Activated T-helper 1 cell treated with Interleukin-2 at 50 U/mL for 16 hours (primary cell): ENCODE measurements at places on chromosomes 1 and 21.

GRCh38 chr21:36730291-36731281 lies 31.7 kb downstream of the SIM2 start:
- DNase-seq, result no peak

- DNase-seq, result no peak
Measured at GRCh38 chr1:29549001-29549400, 312.7 kb downstream of the PTPRU start.

- DNase-seq, result no peak
Measured at GRCh38 chr1:164765992-164766720, 207.2 kb downstream of the PBX1 start.

DNA sequence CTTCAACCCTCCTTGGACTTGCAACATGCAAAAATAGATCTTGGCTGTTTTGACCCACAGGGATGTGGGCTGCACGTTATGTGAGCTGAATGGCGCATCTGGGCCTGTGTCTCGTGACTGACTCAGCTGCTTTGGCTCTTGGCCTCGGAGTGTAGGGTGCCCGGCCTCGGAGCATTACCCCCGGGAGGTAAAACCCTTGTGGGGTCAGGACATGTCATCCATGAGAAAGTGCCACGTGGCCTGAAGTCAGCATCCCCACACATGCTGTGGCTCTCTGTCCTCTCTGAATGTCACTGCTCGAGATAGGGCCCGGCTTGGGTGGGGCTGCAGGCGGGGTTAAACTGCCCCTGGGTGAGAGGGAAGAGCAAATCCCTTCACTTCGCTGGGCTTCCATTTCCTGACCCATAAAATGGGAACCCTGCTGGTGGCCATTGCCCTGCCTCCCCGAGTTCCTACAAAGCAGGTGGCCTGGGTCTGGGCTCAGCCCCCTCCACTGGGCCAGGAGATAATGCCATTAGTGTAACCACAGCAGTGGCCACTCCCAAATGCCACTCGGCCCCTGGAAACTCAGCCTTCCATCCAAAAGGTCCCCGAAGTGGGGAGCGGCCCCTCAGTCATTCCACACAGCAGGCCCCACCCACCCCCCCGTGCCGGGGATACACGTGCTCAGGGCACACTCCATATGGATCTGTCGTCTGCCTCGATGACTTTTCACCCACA lies 22.8 kb upstream of the TSPEAR start:
- DNase-seq, result no peak

- DNase-seq, result no peak
Measured at GRCh38 chr1:104195395-104195794, 445.7 kb downstream of the AMY1C start.

- no peak for DNase-seq
Measured at GRCh38 chr1:226632922-226633351, 84.4 kb downstream of the STUM start.

GRCh38 chr1:114154146-114154962 lies 685 bp upstream of the SYT6 start:
- DNase-seq, result no peak

DNA sequence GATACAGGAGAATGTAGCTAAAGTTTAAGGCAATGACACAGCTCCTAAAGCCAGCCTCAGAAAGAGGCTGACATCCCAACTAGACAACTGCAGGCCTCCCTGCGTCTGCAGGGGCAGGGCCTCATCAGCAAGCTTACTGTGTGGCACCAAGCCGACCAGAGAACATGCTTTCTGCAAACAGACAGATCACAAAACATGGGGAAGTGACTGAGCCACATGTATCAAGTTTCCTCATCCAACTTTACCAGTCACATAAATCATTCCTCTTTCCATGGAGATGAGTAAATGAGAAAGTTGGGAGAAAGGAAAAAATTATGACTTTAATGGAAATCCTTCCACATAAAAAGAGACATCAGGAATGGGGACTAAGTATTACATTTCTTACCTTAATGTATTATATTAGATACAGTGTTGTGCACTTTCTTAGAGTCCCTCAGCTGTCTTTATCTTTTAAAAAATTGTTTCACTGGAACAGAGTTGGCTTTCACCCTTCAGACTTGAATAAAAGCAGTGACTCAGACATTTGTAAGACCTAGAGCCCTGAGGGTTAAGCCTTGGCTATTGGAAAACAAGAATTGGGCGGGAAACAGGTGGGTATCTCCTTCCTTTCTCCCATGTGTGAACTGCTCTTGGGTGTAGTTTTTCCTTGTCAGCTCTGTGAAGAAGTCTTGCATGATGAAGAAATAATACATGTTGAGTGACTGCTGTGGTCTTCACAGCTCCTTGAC lies 305.7 kb upstream of the SNX7 start:
- no peak for DNase-seq

DNA sequence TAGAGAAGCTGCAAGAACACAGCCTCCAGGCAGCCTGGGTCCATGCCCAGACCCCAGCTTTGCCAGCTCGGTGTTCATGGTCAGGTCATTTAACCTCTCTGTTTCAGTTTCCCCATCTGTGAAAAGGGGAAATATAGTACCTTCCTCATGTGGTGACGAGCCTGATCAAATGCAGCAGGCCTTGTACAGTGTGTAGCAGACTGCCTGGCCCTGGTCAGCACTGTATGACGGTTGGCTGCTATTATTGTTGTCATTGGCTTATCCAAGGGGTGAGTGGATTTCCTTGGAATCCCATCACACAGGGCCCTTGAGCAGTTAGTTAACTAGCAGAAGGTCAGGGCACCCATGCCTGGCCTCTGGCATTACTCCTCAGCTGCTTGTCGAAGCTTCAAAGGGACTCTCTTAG lies 6.6 kb upstream of the TMEM51 start:
- DNase-seq, result no peak

DNA sequence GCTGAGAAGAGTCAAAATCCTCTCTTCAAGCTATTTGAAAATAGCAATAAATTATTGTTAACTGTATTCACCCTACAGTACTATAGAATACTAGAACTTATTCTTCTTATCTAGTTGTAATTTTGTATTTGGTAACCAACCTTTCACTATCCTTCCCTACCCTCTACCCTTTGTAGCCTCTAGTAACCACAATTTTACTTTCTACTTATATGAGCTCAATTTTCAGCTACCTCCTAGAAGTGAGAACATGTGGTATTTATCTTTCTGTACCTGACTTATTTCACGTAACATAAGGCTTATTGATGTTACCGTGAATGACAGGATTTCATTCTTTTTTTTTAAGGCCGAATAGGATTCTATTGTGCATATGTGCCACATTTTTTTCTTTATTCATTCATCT lies 30.0 kb downstream of the ZC3H11B start:
- DNase-seq, result no peak

DNA sequence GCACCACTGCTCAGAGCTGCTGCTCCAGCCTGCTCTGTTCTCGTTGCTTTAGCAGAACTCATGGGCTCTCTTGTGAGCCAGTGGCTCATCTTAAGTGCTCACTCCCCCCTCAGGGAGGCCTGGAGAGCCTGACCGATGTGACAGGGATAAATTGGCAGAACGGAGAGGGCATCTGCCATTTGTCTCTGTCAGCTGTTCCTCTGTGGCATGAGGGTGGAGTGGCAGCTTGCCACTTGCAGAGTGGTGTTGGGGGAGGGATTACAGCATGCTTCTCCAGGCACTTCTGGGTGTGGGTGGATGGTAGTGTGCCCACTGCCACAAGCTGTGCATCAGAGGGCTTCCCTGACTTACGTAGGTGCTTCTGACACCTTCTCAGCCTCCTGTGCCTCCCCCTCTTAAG lies 229.5 kb downstream of the PAPPA2 start:
- DNase-seq, result no peak

GRCh38 chr1:78980511-78980910 lies 26.0 kb downstream of the ADGRL4 start:
- DNase-seq, result no peak

DNA sequence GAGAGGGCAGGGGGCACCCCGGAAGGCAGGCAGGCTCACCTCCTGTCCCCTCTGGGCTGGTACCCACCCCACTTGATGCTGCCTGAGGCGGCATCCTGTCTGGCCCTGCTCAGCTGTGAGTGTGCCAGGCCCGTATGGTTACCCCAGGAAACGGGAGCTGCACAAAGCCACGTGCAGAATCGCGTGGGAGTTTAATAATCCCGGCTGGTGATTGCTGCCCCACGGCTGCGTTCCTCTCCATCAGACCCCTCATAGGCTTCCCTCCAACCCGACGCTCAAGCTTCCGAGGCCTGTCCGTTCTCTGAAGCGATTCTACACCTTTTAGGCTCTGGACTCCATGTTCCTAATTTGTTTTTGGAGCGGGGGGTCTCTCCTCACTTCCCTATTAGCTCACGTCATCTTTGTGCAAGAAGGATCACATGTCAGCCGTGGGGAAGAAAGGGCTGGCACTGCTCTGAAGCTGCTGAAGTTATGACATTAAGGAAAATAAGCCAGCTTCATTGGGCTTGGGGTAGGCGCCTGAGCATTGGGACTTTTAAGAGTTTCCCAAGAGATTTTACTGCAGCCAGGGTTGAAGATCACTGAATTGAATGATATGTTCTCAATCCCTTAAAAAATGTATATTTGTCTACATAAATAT lies 1.1 kb upstream of the B3GALT5 start:
- DNase-seq, result no peak

DNA sequence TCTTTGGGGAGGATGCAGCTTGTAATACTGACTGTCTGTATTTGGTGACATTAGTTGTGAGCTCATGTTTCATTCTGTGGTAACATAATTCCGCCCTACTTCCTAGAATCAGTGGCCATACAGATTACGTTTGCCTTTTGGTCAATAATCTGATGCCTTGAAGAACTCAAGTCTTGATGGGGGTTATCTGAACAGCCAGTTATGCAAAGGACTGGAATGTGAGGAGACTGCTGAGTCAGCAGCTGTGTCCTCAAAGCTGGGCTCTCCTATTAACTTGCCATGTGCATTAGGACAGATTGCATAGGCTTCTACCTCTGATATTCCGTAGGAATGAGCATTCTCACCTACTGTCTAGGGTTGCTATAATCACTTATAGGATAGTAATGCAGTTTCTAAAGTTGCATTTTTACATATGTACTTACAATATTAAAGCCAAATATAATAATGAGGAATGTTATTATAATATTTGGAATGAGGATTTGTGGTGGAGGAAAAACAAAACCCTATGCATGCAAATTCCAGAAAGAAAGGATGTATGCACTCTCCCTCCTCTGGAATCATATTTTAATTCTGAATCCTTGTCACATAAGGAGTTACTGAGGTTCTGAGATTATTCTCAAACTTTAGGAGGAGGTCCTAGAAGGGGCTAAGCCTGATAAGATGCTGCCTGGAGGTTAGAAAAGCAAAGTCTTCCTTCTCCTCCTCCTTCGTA lies 116.0 kb downstream of the NOS1AP start:
- no peak for DNase-seq

DNA sequence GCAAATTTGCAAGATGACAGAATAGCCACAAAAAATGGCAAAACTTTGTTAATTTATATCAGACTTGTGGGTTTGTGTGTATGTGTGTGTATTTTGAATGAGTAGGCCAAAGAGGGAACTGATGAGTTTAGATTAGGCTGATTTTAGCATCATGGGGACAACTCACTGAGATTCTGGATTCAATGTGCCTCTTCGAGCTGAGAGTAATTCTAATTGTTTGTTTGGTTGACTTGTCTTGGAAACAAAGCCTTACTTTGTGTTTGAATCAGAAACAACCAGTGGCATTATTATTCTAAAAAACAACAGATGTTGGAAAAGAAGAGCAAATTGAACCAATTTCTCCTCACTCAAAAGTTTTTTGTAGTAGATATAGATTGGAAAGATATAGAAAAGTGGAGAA lies 40.5 kb upstream of the C21orf91 start:
- no peak for DNase-seq

GRCh38 chr1:114024049-114024448 lies 44.8 kb downstream of the OLFML3 start:
- DNase-seq, result no peak

DNA sequence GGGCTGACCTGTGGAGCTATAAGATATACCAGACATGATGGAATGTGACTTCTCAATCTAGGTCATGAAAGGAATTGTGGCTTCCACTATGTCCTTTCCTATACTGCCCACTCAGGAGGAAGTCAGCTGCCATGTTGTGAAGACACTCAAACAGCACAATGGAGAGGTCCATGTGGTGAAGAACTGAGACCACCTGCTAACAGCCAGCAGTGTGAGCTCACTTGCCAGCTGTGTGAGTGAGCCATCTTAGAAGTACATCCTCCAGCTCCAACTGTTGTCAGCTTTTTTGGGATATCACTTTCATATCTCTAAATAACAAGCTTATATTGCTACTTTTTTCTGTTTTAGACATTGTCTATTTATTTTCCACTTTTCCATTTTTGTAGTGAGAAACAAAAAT lies 29.7 kb downstream of the OLFML3 start:
- DNase-seq, result no peak

GRCh38 chr1:67285780-67286488 lies 21.7 kb upstream of the IL12RB2 start:
- no peak for DNase-seq

DNA sequence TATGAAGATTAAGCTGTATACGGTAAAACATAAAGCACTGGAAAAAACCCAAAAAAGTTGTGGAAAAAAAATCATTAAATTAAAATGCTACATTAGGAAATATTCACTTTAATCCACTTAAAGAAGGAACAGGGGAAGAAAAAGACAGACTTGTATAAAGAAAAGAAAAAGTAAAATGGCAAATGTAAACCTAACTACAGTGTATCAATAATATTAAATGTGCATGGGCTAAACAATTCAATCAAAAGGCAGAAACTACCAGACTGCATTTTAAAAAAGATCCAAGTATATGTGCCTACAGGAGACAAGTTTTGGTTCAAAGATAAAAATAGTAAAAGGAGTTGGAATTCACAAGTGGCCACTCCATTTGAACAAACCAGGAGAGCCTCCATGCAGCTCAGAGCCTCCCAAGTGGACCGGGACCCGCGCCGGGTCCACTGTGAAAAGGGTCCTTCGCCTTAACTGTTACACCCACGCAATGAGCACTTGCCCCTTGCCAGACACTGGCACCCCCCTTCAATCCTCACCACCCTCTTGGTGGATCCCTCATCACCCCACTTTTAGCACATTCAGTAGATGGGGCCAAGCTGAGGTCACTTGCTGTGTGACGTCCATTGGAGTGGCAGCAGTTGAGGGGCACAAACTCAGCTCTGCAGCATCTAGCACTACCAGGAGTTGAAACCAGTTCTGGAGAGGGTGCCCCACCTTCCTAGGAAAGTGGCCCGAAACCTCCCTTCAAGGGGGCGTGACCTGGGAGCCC lies 898 bp downstream of the C1orf174 start:
- DNase-seq, result no peak

DNA sequence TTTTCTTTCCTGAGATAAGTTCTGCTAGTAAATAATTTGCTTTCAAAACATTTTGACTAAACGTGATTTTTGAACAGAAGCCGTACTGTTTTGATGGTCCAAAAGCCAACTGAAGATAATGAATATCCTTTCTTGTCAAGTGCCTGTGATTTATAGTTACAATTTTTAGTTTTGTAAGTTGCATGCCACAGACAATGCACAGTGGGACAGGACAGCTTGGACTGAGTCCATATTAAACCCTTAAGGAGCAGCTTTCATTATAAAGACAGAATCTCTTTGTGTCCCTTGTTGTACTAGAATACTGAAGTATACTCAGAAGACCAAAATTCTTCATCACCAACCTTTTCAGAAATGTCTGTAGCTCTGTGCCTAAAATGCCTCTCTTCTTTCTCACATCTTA lies 92.2 kb downstream of the LTN1 start:
- no peak for DNase-seq
